Fibroblast of skin of right biceps (primary cell): ENCODE measurements at places on chromosomes 6 and 20.

- no peak for DNase-seq
These were observed 278.7 kb upstream of the RNF217 start for GRCh38 chr6:124683507-124683906.

GRCh38 chr6:145755682-145756081 is 20.4 kb upstream of the EPM2A start:
- DNase-seq, result no peak

- no peak for DNase-seq
These were observed 29.0 kb downstream of the GSTA4 start for GRCh38 chr6:52966101-52966500.

- DNase-seq, result peak; percentile 9
These were observed 125.1 kb downstream of the MYLK4 start for GRCh38 chr6:2625581-2625980.

DNA sequence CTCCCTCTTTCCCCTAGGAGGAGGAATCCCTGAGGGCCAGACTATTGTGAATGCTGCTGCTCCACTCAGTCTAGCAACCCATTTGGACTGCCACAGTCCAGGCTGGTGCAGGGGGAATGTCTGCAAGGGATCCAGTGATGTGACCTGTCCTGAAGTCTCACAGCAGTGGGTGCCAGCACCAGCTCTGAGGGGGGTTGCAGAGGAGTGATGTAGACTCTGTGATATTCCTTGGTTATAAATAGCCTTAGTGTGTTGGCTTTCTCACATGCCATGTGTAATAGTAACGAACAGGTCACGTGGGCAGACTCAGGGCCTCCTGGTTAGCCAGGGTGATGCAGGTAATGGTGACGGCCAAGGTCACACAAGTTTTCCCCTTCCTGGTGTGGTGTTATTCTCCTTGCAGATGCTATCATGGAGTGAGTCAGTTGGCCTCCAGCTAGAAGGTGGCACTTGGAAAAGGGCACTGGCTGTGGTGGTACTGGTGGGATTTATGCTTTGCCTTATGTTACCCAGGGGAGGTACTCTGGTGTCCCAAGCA is 404.4 kb downstream of the UTRN start:
- DNase-seq, result no peak

DNA sequence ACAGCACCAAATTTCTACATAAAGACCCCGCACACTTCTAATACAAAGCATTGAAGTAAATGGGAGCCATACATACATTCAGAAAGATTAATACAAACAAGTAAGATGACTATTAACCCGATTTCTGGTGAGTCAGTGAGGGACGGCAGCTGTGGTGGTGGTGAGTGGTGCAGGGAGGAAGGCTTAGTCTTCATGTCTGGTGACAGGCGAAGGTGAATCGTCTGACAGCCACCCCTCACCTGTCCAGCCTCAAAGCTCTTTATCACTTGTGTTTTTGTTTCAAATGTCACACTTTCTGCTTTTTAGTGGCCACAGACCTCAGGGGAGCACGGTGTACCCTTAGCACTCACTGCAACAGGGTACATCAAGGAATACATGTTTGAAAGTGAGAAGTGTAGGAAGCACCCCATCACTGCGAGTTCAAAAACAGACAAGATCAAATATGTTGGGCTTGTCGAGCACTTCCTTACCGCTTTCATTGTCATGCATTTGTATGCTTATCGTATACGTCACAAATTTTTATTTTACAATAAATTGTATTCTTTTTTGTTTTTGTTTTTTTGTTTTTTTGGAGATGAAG is 63.5 kb downstream of the IRF4 start:
- DNase-seq, result no peak

DNA sequence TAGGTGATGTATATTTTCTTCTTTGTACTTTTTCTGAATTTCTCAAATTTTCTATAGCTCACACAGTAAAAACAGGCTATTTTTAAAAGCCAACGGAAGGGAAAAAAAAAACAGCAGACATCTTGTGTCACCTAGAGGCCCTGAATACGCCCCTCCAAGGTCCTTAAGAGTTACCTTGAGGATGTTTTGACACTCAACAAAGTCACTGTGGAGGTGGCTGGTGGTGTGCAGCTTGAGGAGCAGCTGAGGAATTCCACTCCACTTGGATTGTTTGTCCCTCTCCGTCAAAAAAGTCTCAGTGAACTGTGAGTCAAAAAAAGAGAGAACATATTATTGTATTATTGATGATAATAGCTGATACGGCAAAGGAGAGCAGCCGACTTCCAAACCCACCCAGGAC is 14.7 kb downstream of the TRPC4AP start:
- DNase-seq, result no peak

- no peak for DNase-seq
These were observed 363.9 kb downstream of the DHX35 start for GRCh38 chr20:39326050-39326449.

DNA sequence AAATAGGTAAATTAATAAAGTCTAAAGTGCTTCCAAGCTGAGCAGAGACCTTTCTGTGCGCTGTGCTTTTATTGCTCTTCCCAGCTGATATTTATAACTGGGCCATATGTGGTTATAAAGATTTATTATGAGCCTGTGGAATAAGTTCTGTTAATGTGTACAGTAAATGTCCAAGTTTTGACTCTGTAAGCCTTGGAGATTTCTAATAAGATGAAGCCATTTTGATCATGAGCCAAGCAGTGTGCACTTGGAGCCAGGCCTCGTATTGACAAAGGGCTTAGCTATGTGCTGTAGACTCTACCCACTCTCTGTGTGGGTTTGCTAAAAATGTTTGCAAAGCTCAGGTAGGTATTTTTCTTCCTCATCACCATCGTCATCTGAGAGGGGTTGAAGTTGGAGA is 361.1 kb downstream of the FOXA2 start:
- no peak for DNase-seq

- no peak for DNase-seq
These were observed 159.4 kb downstream of the FAXC start for GRCh38 chr6:99189823-99190721.
